SIG-M5 (cell line): ENCODE measurements at places on chromosomes 6 and 20.

- no peak for DNase-seq
Measured at GRCh38 chr6:108676555-108676954, 115.8 kb downstream of the FOXO3 start.

- no peak for DNase-seq
Measured at GRCh38 chr6:41755895-41756294, 8.7 kb upstream of the PGC start.

- no peak for DNase-seq
Measured at GRCh38 chr20:62578294-62578897, 63.9 kb upstream of the SLCO4A1 start.

GRCh38 chr20:45701104-45701503 is 734 bp upstream of the WFDC13 start:
- no peak for DNase-seq

DNA sequence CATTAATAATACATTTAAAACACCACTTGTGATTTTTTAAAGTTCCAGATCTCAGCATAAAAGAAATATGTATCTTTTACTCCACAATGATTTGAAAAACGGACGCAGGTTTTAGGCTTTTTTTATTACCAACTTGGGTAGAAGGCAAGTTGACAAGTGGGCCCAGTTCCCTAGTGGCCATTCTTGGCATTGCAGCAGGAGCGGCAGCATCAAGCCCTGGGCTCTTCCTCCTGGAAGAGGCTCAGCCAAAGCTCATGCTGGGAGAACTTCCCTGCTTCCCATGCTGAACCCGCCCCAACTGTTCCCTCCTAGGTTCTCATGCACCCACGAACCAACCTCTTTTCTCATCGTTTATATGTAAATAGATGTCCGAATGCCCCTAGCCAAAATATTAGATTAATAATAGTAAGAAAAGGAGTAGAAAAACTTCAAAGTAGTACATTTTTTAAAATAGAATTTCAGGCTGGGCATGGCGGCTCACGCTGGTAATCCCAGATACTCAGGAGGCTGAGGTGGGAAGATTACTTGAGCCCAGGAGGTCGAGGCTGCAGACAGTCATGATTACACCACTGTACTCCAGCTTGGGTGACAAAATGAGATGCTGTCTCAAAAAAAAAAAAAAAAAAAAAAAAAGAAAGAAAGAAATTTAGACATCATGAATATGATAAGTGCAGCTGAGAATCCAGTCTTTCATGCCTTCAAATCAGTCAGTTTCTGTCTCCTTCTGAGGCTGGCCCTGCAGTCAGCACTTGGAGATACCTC is 18.2 kb upstream of the MYB start:
- DNase-seq, result no peak

- DNase-seq, result no peak
Measured at GRCh38 chr6:139528471-139528870, 154.0 kb upstream of the CITED2 start.

- no peak for DNase-seq
Measured at GRCh38 chr20:4076033-4076432, 60.7 kb upstream of the RNF24 start.

DNA sequence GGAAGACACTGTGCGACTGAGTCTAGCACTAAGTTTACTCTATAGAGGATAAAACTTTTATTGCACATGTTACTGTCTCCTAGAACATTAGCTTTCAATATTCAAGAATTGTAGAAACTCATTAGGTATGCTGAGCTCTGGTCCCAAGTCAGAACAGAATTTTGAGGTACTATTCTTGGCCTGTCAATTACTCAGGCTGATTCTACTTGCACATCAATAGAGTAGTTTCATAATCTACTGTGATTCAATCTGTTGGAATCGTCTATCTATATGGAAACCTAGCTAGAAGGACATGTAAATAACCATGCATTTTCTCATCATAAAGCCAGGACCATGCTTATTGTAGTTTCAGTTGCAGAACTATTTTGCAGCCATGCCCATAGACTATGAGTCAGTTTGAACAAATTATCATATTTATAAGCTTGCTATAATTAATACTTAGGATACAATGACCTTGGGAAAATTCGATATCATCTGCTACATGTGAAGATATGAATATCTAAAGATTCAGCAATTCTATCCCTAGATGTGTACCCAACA is 41.6 kb downstream of the FLRT3 start:
- DNase-seq, result no peak

DNA sequence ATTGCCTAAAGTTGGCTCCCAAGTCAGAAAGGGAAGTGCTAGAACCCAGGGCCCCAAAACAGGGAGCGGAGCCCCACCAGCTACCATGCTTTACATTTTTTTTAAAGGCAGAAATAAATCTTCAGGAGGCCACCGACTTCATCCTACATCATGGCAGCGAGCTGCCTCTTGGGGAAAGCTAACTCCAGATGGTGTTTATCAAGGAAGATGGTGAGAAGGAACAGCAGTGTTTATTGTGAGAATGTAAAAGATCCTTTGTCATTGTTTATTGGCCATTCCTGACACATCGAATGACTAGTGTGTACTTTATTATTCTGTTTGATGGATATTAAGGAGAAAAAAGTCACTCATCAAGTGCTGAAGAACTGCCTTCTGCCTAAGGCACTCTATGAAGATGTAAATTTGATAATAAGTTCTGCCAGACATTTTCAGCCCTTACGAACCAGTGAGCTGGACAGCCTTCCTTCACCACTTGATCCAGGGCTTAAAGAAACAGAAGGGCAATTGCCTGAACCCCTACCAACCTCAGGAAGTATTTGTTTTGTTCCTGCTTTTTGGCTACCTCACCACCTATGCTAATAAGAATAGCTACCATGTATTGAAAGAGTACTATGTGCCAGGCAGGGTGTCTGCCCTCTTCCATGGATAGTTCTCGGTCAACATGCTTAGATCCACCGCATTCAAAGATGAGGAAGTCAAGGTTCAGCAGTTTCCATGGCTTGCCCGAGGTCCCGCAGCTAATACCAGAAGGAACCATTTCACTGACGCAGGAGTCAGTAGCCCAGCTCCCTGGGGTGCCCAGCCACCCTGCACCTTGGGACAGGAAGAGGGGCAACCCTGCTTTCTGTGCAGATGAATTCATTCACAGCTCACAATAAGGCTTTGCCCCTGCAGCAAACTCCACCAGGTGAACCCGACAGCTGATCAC is 194.7 kb upstream of the RREB1 start:
- no peak for DNase-seq

DNA sequence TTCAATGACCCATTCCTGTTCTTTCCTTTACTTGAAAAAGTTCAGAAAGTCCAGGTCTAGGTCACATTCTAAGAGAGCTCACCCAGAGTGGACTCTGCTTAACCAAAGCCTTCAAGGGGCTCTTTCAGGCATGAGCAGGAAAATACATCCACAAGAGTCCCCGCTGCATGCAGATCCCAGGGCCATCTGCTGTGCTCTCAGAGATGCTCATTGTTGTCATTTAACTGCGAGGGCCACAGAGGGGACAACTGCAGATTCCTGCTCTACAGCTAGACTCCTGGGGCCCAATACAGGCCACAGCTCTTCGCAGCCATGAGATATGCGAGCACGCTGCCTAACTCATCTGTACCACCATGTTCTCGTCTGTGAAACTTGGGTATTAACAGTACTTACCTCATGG is 295.6 kb upstream of the QKI start:
- no peak for DNase-seq

- no peak for DNase-seq
Measured at GRCh38 chr20:7410150-7410549, 530.1 kb downstream of the HAO1 start.

DNA sequence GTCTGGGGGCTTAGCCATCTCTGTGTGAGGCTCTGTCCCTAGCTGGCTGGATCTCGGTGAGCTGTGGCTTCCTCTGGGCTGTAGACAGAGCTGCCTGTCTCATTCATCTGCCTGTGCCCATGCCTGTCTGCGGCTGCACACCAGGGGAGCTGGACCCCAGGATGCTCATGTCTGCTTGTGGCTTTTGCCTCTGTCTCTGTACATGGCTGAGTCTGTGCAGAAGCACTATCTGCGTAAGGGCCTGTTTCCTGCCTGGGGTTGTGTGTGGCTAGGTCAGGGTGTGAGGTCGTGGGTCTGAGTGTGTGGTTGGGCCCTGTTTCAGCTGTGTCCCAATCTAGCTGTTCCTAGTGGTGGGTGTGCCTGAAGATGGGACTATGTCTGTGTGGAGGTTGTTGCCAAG is 68.2 kb downstream of the CDH22 start:
- DNase-seq, result no peak

DNA sequence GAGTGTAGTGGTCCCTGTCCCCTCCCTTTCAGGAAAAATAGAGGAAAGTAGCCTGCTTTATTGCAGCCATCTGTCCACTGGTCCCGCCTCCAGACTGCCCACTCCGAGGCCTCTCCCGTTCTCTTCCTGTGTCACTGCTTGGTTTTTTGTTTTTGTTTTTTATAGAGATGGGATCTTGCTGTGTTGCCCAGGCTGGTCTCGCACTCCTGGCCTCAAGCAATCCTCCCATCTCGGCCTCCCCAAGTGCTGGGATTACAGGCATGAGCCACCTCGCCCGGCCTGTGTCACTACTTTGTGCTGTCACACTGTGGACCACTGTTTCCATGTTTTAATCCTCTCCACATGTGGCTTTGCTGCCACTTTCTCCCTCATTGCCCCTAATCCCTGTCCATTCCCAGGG is 71.2 kb downstream of the ZBTB2 start:
- no peak for DNase-seq

DNA sequence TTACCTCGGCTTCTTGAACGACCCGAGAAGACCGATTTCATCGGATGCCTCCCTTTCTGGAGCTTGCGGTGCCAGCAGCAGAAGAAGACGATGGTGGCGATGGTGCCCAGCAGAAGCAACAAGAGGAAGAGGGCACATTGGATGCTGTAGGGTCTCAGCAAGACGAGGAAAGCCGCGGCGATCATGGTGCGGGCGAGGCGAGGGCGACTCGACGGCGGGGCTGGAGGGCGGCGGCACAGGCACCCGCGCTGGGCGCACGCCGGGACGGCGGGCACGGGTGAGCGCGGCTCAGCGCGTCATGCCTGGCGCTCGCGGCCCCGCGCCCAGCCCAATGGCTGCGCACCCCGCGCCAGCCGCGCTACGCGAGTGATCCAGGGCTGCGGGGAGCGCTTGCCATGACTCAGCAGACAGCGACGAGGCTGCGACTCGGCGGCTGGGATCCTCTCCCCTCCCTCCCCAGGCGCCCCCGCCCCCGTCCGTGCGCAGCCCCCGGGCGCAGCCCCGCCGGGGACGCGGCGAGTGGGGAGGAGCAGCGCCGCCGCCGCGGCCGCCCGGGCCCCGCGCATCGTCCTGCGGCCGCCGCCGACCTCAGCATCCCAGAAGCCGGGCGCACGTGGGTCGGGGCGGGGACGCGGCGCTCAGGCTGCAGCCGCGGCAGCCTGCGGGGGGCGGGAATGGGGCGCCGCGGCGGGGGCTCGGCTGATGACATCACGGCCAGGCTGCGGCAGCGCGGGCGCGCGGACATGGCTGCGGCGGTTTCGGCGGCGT is at the start of gene BEND6:
TSS of gene BEND6 (plus strand) at position 705 of the 768 bp plus-strand sequence. CDS start 26,704 bp downstream, outside the sequence.
- no peak for DNase-seq

DNA sequence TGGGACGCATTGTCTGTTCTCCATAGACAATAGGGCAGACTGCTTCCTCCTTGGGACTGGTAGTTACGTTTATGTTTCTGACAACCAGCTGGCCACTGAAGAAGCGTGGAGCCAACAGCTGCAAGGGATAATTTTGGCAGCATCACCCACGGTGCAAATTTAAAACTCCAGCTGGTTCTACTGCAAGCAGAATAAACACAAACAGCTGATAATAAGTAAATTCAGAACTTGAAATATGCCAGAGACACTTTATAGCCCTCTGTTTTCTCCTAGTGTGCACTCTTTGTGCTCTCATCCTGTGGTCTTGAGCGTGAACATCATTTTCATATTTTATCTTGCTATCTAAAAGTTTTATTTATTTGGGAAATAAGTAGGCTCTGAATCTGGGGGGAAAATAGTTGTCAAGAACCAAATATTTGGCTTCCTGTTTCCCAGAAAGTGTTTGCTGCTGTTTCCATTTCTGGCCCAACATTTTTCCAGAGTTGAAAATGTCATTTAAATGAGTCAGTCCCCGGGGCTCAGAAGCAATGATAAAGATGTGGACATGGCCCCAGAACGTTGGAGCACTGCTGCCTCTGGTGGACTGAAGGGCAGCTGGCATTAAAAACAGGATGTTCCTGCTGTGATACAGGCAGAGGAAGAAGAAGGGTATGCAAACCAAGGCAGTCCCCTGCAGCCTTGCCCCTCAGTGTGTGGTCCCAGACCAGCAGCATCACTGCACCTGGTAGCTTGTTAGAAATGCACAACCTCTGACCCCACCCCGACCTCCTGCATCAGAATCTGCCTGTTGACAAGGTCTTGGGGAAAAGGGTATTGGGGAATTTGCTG is 12.5 kb upstream of the THBD start:
- DNase-seq, result peak; percentile 17

- no peak for DNase-seq
Measured at GRCh38 chr6:85997206-85997605, 354.5 kb upstream of the SYNCRIP start.

GRCh38 chr6:8064638-8065518 is 689 bp upstream of the BLOC1S5 start:
- no peak for DNase-seq

DNA sequence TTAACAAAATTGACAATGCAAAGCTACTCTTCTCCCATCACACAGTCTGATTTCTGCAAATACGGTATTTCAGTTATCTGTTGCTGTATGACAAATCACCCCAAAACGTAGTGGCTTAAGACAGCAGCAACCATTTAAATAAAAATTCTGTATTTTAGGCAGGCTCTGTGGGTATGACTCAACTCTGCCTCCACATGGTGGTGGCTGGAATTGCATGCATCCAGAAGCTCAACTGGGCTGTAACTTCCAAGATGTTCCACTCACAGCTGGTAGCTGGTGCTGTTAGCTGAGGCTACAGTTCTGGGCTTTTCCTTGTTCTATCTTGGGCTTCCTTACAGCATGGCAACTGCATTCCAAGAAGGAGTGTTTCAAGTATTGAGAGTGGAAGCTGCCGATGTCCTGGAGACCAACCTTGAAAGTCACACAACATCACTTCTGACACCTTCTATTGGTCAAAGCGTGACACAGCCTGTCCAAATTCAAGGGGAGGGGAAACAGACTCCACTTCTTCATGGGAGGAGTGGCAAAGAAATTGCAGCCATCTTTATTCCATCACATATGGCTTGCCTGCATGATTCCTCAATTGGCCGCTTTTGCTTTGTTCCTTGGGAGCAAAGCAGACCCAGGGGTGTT is 39.7 kb upstream of the TULP1 start:
- no peak for DNase-seq

GRCh38 chr6:72716916-72717315 is 95.1 kb downstream of the KCNQ5 start:
- no peak for DNase-seq

GRCh38 chr20:9270831-9271230 is 201.9 kb downstream of the PLCB4 start:
- no peak for DNase-seq

DNA sequence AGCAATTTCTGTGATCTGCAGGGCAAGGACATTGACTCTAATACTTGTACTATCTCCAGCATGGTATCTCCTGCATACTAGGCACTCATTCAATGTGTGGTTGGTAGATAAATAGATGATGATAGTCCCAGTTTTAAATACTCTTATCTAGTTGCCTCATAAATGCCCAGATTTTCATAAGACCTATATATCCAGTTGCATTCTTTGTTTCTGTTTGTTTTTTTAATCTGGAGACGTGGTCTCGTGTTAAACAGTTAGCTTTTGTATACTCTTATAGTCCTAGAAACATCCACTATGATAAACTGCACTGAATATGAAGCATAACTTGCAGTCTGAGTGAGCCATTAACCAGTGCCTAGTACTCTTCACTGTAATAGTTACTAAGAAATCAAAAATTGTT is 35.5 kb upstream of the SUMO4 start:
- no peak for DNase-seq
